ENCODE measurements at places on chromosomes 2 and 18.

DNA sequence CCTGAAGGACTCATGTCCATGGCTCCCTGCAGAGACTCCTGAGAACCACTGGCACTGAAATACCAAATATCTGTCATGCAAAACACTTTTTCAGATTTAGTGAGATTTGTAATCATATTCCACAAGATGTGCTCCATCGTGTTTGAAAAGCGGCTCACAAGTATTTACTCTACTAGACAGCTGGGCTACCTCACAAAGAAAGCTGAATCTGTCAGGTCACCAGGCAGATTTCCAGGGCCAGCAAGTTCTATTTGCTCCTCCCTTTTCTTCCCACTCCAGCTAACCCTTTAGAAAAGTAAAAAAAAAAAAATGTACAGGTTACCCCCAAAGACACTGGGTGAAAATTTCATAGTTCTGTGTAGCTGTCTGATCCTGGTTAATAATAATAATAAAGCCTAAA, 22.9 kb downstream of the WIPF1 start:
- no peak for DNase-seq

DNA sequence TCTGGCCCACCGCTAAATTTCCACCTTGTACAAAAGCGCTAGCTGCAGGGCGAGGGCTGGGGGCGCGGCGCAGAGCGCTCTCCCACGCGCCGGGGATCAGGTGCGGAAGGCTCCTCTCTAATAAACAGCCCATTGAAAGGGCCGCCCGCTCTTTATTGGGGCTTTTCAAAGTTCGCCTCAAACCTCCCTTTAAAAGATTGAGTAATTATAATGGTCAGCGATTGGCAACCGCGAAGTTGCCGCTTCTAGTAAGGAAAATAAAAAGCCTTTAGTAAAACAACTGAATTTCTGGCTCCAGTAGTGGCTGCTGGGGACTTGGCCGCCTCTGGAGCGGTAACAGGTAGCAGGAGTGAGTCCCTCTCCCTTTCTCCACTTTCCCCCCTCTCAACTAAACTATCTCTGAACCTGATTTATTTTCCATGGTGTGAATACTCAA, 755 bp downstream of the NEUROD1 start:
- peak; percentile 77 for DNase-seq

- peak; percentile 32 for DNase-seq
Measured at GRCh38 chr2:190215620-190216019, 104.0 kb downstream of the HIBCH start.

- DNase-seq, result no peak
Measured at GRCh38 chr2:433216-433615, 145.3 kb upstream of the ALKAL2 start.
